Effector memory CD8-positive, alpha-beta T cell (primary cell): ENCODE measurements at places on chromosomes 13 and 19.
A peak's percentile ranks its signal among the peaks of the same experiment; 100 is the strongest.

DNA sequence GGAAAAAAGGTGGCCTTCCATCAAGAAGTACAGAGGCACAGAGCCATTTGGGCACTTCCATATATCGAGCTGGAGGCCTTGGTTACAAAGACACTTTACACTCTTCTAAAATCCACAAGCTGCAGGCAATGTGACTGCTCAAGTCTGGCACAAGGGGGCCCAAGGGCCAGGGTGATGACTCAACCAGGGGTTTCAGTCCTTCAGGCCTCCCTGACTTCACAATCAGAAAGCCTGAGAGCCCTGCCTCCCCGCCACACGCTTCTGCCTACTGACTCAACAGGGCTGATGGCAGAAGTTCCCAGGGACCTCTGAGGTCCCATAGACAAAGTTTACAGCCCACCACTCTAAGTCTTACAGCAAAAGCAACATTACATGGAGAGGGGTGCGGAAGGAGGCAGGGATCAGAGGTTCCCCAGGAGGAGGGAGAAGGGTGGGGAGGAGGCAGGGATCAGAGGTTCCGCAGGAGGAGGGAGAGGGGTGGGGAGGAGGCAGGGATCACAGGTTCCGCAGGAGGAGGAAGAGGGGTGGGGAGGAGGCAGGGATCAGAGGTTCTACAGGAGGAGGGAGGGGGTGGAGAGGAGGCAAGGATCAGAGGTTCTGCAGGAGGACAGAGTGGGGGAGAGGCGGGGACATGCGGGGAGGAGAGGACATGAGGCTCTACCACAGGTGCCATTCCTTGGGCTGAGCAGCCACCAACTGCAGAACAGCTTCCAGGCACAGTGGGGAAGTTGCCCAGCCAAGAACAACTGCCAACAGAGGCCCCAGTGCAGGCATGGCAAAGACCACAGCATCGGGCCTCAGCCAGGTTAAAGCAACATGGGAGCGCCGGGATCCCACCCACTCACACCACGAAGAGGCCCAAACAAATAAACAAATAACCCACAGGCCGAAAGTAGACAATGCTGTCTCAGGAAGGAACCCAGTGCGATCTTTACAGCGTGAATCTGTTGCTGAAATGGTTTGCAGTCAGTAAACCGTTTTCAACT, 52.0 kb downstream of the SLC7A1 start:
- no peak for DNase-seq

DNA sequence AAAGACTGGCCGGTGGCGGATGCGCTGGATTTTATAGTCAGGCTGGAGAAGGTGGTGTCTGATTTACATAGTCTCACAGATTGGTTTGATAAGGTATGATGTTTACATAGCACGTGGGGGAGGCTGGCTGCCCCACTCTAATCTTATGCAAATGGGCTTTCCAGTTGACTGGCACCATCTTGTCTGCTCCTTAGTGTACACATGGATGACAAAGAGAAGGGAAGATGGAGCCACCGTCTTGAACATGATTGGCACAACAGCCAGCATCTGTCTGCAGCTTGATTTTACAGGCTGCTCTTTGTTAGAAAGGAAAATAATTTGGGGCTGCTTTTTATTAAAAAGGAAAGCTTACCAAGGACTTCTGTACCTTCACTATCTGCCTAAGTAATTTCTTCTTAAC, 265.2 kb upstream of the MAB21L1 start:
- no peak for DNase-seq

DNA sequence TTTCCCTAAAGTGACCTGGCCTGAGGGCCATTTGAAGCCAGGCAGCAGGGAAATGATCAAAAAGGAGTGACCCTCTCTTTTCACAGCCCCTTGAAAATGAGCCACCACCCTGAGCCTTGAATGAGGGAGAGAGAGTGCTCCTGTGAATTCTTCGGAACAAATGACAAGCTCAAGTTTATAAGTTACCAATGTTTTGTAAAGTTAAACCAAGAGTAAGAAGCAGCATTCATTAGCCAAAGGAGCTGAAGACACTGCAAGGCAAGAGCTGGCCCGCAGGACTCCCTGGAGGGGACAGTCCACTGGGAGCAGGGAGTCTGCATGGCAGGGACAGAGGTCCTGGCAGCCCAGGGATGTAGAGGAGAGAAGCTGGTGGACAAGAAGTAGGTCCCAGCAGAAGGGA, 16.7 kb upstream of the CCNP start:
- no peak for DNase-seq

DNA sequence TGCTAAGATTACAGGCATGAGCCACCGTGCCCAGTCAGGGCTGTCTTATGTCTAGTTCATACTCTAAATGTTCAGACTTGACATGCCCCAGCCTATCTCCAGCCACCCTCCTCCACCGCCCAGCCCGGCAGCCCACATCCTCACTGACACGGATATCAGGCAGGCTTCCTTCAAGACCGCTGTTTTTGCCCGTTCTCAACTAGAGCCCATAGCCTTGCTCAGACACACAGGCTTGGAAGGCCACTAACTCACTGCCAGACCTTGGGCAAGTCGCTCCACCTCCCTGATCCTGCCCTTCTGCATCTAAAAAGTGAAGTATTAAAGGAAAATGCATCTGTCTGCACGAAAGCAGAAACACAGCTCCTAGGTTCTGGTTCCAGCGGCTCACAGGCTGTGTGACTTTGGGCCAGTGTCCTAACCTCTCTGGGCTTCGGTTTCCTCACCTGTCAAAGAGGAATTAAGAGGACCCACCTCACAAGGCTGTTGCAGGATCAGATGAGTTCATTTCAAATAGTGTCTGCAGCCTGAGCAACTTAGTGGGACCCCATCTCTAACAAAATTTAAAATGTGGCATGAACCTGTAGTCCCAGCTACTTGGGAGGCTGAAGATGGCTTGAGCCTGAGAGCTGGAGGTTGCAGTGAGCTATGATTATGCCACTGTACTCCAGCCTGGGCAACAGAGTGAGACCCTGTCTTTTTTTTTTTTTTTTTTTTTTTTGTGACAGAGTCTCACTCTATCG, 14.5 kb upstream of the CERS4 start:
- peak; percentile 63 for DNase-seq

GRCh38 chr13:46605825-46606554, 53.0 kb downstream of the LRCH1 start:
- DNase-seq, result no peak

DNA sequence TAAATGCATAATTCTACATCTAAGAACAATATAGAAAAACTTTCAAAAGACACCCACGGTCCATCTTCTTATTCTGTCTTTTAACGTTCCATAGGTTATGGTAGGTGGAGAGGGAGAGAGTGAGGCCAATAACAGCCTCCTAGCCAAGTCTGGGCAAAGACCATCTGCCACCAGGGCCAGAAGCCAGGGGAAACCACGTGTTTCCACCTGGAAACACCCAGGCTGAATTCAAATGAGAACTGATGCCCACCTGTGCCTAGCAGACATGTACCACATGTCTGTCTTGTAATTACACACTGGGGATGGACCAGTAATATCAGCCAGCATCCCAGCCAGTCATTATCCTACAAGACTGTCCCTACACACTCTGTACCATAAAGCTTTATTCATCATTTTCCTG, 1573.1 kb downstream of the EFNB2 start:
- DNase-seq, result no peak

DNA sequence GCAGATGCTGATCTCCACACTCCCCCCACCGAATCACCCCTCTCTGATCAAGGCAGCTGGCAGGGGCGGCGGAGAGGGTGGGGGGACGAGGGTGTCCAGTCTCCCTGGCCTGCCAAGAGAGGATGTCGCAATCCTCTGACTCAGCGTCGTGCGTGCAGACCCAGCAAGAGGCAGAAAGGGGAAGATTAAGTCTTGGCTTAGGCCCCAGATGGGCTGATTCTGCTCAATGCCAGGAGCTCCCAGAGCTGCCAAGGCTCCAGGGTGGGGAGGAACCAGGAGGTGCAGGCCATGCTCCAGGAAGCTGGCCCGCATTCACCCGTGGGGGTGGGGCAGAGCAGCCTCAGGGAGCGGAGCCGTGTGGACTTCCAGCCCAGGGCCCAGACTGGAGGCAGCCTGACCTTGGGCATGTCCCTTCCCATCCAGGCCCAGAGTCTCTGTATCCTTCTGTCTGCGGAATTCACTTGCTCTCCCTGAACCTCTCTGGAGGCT, 6.6 kb upstream of the BCL3 start:
- DNase-seq, result no peak

- DNase-seq, result no peak
These were observed 43.0 kb downstream of the DIAPH3 start for GRCh38 chr13:60120617-60121336.

DNA sequence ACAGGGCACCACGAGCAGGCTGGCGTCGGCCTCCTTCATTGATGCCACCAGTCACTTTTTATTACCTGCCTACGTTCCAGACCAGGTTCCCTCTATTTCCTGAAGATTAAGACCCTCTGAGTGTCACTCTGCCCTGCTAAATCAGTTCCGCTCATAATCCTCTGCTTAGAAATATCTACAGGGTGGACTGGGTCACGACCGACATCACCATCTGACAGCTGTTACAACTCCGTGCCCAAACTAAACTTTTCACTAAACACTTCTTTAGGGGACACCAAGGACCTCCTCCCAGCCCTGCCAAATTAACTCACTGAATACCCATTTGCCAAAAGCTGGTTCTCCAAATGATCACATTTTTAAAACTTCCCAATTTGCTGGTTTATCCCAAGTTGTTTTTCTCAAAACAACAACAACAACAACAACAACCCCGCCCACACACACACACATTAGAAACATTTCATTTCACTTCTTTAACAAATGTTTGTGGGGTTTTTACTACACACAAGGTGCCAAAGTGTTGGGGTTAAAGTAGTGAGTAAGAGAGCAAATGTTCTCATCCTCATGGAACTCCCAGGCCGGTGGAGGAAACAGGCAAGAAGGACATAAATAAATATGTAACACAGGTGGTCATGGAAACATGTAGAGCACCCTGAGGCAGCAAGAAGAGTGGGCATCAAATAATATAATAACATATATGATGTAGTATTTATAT, 72.0 kb upstream of the PEG3 start:
- DNase-seq, result no peak

DNA sequence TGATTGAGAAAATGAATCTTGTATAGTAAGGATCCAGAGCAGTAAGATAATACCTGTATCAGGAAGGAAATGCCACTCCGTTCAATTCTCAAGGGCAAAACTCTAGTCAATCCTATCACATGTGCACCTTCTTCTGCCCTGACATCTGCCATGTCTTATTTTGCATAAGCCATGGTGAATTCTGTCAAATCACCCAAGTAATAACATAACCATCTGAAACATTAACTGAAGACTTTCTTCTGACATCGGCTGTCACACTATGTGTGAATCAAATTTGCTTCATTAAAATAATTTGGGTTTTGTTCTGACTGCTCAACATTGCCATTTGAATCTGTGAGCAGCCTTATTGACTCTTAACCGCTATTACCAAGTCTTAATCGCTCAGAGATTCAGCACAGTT, 91.2 kb downstream of the PCDH9 start:
- no peak for DNase-seq

DNA sequence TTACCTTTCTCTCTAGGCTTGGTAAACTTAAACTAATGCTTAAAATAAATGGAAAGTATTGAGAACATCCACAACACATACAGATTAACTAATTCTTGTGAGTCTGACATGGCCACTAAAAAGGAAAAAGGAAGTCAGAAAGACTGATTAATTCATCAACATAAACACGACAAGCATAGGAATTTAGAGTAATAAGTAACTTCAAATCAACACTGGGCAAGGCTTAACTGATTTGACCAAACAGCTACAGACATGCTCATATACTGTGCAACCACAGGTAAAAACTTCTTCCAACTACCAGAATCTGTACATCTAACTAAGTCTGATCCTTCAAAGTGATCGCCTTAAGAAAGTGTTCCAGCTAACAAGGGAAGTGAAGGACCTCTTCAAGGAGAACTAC, 20.5 kb downstream of the UGGT2 start:
- no peak for DNase-seq

DNA sequence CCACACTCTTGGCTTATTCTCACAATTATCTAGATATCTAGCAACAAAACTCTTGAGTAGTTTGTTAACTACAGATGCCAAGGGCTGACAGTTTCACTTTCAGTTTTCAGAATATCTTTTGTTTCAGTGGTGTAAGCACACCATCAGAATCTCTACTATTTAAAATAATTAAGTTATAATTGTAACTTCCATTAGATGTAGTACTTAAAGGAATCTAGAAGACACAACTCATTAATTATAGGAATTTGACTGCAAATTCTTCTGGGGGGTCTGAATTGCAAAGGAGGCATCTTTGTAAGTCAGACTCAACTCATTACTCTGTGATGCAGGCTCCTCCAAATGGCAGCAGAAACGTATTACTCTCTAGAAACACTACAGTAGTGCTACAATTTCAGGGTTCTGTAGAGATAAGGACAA, 44.9 kb upstream of the USPL1 start:
- DNase-seq, result no peak

DNA sequence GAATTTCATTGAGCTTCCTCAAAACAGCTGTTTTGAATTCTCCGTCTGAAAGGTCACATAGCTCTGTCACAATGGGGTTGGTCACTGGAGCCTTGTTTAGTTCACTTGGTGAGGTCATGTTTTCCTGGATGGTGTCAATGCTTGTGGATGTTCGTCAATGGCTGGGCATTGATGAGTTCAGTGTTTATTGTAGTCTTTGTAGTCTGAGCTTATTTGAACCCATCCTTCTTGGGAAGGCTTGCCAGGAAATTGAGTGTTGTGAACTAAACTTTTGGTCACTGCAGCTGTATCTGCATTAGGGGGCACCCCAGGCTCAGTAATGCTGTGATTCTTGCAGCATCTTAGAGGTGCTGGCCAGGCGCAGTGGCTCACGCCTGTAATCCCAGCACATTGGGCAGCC, 22.0 kb downstream of the BLOC1S3 start:
- no peak for DNase-seq

GRCh38 chr19:51123802-51124201, 904 bp upstream of the SIGLEC9 start:
- no peak for DNase-seq

DNA sequence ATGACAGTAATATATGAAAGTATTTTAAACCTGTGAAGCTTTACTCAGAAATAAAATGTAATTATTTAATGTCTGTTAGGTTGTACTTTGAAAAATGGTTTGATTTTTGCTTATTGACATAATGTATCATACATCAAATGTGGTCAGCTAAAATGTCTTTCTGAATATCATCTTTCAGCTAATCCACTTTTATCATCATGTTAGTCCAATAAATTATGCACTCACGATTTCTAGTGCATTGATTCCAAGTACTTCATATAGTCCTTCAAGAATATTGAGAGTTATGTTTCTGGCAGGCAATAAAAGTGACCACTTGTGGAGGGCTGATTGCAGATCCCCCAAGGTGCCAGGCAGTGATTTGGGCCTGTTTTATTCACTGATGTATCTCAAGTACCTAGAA, 1204.1 kb downstream of the OLFM4 start:
- DNase-seq, result no peak

- no peak for DNase-seq
These were observed 3.4 kb upstream of the GRWD1 start for GRCh38 chr19:48442116-48443035.

GRCh38 chr19:29576761-29577648, 29.1 kb upstream of the POP4 start:
- no peak for DNase-seq
